ENCODE measurements at places on chromosomes 12 and 14. TPM values are rescaled to one million over a fixed set of nuclear protein-coding genes. Genes with fewer than 3 reads are reported as not detected.

The KHNYN gene
- 63.0 TPM for total RNA-seq

The CIDEB gene
- total RNA-seq: 0.52 TPM

The CACNA2D4 gene
- total RNA-seq: not detected

The GPR84 gene
- total RNA-seq: 0.17 TPM

DNA sequence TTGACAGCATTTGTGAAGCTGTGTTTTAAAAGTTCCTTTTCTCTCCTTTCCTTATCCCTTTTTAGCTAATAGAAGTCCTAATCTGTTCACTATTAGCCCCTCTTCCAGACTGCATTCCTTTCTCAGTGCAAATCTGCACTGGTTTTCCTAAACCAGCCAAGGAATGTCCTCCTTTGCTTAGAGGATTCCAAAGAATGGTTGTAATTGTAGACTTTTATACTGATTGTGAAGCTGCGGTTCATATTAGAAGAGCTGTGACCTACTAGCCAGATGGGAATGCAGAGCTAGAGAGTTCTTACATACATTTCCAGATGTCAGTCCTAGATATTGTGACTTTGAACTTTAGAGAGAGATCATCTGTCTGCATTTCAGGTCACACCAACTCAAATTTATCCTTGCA lies 79.8 kb downstream of the MYRFL start:
- H3K27me3 ChIP-seq: no peaks in the 10 kb centered on the region
- H3K36me3 ChIP-seq: peaks cover 7% of the 10 kb centered on the region
- no peak overlapping the region for H3K27ac ChIP-seq
- H3K4me1 ChIP-seq: peaks cover 5% of the 10 kb centered on the region
- no peak for DNase-seq

GRCh38 chr12:109266106-109266879 lies 42.8 kb downstream of the FOXN4 start:
- no peak overlapping the region for H3K4me3 ChIP-seq
- H3K4me1 ChIP-seq: peaks cover 8% of the 10 kb centered on the region
- no peaks in the 10 kb centered on the region for H3K27me3 ChIP-seq
- no peak overlapping the region for H3K27ac ChIP-seq

GRCh38 chr14:89648510-89648909 lies 231.5 kb upstream of the FOXN3 start:
- no peak for DNase-seq
- H3K4me3 ChIP-seq: no peak overlapping the region
- no peaks in the 10 kb centered on the region for H3K4me1 ChIP-seq
- no peaks in the 10 kb centered on the region for H3K27me3 ChIP-seq

GRCh38 chr14:66114071-66114470 lies 372.1 kb upstream of the CCDC196 start:
- no peaks in the 10 kb centered on the region for H3K36me3 ChIP-seq

DNA sequence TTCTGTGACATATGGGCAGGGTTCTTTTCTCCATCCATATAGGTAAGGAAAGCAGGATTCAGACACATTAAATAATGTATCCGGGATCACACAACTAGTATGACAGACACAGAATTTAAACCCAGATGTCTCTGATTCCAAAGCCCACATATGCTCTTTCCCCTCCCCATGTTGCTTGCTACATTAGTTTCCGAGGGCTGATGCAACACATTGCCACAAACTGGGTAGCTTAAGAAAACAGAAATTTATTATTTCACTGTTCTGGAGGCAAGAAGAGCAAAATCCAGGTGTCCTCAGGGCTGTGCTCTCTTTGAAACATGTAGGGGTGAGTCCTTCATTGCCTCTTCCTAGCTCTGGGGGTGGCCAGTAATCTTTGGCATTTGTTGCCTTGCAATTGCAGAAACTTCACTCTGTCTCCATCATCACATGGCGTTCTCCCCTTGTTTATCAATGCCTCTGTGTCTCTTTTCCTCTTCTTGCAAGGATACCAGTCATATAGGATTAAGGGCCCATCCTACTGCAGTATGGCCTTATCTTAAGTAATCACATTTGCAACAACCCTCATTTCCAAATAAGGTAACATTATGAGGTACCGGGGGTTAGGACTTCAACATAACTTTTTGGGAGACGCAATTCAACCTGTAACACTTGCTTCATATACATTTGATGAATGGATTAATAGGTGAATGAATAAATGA lies 83.0 kb upstream of the CCND2 start:
- no peaks in the 10 kb centered on the region for H3K4me1 ChIP-seq
- no peak overlapping the region for H3K4me3 ChIP-seq
- no peak overlapping the region for H3K27ac ChIP-seq
- H3K36me3 ChIP-seq: no peaks in the 10 kb centered on the region

GRCh38 chr12:128771681-128772080 lies 52.1 kb downstream of the SLC15A4 start:
- DNase-seq: peak; percentile 78
- H3K4me3 ChIP-seq: no peak overlapping the region
- H3K4me1 ChIP-seq: no peaks in the 10 kb centered on the region
- peaks cover 9% of the 10 kb centered on the region for H3K27me3 ChIP-seq
- H3K27ac ChIP-seq: no peak overlapping the region

DNA sequence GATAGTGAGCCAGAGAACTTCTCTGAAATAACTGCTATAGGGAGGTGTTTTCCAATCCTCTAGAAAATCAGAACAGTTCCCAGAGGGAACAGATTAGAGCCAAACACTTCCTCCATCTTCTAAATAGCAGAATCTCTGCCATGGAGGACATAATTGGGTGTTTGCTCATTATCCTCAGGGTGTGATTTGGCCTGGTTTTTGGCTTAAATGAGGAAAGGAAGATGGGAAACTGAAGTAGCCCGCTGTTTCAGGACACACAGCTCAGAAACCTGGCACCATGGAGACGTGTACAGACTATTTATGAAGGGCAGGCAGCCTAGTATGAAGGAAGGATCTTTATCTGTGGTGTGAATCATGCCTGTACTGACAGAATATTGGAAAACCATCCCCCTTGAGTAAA lies 231.7 kb upstream of the PRKD1 start:
- H3K27me3 ChIP-seq: no peaks in the 10 kb centered on the region
- no peak overlapping the region for H3K4me3 ChIP-seq
- H3K4me1 ChIP-seq: no peaks in the 10 kb centered on the region
- no peak overlapping the region for H3K27ac ChIP-seq
- DNase-seq: no peak
- no peaks in the 10 kb centered on the region for H3K36me3 ChIP-seq

DNA sequence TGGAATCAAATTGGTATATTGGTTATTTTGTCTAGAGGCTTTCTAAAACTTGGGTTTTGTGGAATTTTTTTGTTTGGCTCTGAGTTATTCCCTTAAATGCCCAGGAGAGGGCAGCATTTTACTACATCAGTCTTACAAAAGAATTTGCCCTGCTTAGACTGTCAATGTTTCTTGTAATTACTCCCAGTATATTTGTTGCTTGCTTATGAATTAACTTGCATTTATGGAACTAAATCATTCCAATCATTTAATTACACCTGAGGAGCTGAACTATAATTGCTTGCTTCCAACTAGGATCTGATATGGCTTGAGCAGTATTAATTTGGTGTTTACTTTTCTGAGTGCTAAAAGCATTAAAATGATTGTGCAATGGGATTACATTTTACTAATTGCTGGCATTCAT lies 48.7 kb downstream of the MIPOL1 start:
- H3K4me1 ChIP-seq: no peaks in the 10 kb centered on the region
- DNase-seq: peak; percentile 64
- H3K27me3 ChIP-seq: no peaks in the 10 kb centered on the region
- H3K27ac ChIP-seq: no peak overlapping the region

DNA sequence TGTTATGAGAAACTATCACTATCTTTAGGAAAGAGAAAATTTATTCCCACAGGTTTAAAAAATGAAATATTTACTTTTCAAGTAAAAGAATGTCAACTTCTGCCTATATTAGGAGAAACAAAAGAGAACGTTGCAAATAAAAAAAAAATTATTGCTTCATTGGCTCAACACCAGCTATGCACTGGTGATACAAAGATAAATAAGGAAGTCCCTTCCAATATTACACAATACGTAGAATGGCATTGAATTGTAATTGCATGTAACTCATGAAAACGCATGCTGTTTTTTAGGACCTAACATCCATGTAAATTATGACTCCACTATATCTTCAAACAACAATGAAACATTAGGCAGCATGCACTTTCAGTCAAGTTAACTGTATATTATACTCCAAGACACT lies 56.4 kb upstream of the RERGL start:
- H3K4me3 ChIP-seq: peak overlapping the region; percentile 29
- no peaks in the 10 kb centered on the region for H3K36me3 ChIP-seq
- no peaks in the 10 kb centered on the region for H3K27me3 ChIP-seq
- peak overlapping the region; percentile 85 for H3K27ac ChIP-seq
- peak; percentile 62 for DNase-seq

DNA sequence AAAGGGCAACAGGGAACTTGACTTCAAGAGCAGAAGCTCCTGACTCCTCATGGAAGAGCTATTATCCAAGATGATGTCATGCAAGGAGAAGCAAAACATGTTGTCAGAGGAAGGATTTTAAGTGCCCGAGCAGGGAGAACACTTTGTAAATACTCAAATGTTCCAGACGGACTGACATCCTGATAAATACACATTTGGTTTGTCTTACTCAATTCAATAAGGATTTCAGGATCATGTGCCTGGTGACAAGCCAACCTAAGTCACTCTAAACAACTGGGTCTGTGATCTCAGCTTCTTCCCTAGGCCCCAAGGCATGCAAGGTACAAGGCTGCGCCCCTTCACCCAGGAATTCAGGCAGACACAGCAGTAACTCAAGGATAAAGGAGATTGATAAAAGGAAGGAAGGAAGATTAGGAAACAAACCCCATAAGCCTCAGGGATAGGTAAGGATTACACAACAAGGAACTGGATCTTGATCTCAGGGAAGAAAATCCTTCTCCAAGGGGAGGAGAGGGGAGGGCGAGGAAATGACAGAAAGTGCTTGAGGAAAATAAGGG lies 26.8 kb upstream of the CEBPE start:
- H3K4me1 ChIP-seq: peaks cover 50% of the 10 kb centered on the region
- DNase-seq: no peak
- H3K4me3 ChIP-seq: no peak overlapping the region
- H3K27me3 ChIP-seq: no peaks in the 10 kb centered on the region
- H3K27ac ChIP-seq: peak overlapping the region; percentile 36

DNA sequence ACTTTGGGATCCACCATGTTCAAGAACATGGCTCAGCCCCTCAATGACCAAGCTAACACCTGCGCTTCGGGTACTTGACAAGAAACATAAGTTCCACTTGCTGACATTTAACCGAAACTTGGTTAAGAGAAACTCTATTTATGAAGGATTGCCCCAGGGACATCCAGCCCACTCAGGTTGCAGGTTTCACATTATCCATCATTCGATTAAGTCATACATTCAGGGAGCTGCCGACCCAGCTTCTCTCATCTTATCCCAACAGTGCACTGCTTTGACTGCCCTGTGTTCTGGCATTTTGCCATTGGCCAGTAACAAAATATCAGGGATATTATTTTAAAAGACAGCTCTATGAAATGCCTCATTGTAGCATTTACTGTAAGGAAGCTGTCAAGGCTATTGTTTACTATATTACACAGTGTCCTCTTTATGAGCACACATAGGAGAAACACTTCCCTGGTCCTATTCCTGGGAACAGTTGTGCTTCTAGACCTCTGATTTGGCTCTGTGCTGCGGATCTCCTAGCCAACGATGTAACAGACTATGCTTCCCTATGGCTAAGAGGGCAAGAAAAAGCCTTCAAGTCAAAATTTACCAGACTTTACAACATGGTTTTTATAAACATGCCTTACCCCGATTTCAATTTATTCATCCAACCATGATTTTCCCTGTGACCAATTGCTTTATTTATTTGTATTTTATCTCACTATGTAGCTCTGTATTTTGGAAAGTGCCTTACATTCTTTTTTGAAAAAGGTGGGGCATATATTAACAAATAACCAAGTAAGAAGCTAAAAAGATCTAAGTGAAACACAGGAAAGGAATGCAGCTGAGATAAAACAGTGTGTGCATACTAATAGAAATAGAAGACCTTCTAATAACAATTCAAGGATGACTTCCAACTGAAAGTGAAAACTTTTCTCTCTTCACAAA lies 109.3 kb downstream of the ITPR2 start:
- H3K27ac ChIP-seq: peak overlapping the region; percentile 57
- peak overlapping the region; percentile 24 for H3K4me3 ChIP-seq
- H3K27me3 ChIP-seq: no peaks in the 10 kb centered on the region

GRCh38 chr12:1974812-1975211 lies 29.4 kb downstream of the DCP1B start:
- peaks cover 42% of the 10 kb centered on the region for H3K27me3 ChIP-seq
- no peak for DNase-seq
- no peaks in the 10 kb centered on the region for H3K36me3 ChIP-seq
- H3K4me3 ChIP-seq: no peak overlapping the region
- peaks cover 7% of the 10 kb centered on the region for H3K4me1 ChIP-seq

DNA sequence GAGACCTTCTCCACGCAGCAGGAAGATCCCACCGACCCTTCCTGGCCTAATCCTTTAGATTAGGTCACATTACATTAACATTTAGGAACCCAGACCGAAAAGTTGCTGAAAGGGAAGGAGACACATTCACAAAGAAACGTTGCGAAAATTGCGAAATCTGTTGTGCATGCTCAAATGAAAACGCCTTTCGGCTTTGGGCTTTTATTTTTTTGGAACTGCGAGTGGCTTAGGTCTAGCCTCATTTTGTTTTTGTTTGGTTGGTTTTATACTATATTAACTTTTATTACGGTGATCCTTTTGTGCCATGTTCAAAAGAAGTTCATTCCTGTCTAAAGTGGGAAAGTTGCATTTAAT lies 1.5 kb downstream of the MYF6 start:
- no peak for DNase-seq
- no peak overlapping the region for H3K4me3 ChIP-seq
- H3K4me1 ChIP-seq: no peaks in the 10 kb centered on the region
- H3K27me3 ChIP-seq: peaks cover 6% of the 10 kb centered on the region
- H3K27ac ChIP-seq: no peak overlapping the region
- H3K36me3 ChIP-seq: no peaks in the 10 kb centered on the region

GRCh38 chr14:31947680-31948595 lies 129.2 kb upstream of the ARHGAP5 start:
- no peak for DNase-seq
- H3K4me3 ChIP-seq: no peak overlapping the region
- peaks cover 56% of the 10 kb centered on the region for H3K4me1 ChIP-seq
- H3K27ac ChIP-seq: peak overlapping the region; percentile 5
- H3K36me3 ChIP-seq: no peaks in the 10 kb centered on the region

DNA sequence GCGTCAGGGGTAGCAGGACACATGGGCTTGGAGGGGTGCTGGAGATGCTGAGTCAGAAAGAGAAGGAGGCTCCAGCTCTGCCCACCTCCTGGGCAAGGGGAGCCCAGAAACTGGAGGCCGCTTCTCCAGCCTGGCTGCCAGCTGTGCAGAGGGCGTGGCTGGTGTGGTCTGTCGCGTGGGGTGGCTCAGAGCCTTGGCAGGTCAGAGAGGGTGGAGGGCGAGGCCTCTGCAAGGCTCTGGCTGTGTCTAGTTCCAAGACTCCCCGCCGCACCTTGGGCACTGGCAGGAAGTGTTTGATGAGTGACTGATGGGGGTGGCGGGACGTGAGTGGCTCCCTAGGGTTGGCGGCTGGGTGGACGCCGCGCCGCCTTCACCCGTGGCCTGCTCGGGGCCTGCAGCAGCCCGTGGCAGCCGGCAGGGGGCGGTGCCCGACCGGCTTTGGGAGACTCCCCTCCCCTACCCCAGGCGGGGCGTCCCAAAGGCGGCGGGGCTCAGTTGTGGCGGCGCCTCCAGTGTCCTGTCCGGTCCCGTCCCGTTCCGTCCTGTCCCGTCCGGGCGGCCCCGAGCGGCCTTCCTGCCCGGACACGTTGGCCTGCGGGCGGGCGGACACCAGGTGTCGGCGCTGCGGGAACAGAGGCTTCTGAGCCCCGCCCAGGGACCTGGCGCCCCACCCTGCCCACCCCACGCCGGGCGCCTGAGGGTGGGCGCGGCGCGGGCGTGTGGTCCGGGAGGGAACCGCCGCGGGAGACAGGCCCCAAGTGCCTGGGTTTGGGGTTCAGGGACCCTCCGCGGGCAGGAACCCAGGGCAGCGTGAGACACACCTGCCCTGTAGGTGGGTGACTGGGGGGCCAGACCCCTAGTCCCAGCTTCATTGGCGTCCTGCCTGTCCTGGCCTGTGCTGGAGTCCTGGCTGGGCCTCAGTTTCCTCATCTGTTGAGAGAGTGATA lies 39.7 kb downstream of the KRT80 start:
- peaks cover 64% of the 10 kb centered on the region for H3K4me1 ChIP-seq
- peaks cover 6% of the 10 kb centered on the region for H3K36me3 ChIP-seq

Measured in MCF 10A (cell line).